Spinal cord (tissue), 10 donors: ENCODE measurements at places on chromosomes 6 and 20. TPM values are rescaled to one million over a fixed set of nuclear protein-coding genes. Genes with fewer than 3 reads are reported as not detected.

DNA sequence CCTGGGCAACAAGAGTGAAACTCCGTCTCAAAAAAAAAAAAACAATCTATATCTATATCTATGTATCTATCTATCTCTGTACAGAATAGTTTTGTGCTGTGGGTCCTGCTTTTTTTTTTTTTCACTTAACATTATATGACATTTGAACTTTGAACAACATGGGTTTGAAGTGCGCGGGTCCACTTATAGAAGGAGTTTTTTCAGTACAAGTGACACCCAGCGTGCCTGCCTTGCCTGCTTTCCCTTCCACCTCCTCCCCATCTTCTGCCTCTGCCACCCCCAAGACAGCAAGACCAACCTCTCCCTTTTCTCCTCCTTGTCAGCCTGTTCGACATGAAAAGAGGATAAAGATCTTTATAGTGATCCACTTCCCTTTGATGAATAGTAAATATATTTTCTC is 102.2 kb upstream of the KCNG1 start:
- no peak for DNase-seq

- DNase-seq = no peak
Measured at GRCh38 chr20:57408536-57409233, 17.5 kb downstream of the RBM38 start.

DNA sequence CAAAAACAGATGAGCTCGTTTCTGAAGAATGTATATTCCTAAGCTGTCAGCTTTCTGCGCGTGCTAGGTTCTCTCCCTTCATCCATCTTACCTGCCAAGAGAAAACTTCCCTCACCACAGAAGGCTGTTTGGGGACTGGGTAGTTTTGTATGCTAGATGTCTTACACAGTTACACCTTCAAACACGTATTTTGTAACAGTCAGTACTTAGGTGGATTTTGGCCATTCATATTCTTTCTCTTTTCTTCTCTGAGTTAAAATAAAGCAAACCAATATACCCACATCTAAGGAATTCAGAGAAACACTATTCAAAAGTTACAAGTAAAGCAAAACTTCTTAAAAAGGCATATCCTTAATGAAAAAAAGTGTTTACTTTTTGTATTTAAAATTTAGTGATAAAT is 35.6 kb upstream of the PRDM1 start:
- DNase-seq = no peak

GRCh38 chr6:128517124-128517523 is 3.3 kb downstream of the PTPRK start:
- DNase-seq = no peak

The EBF4 gene
- 17.4 TPM for total RNA-seq

The TPD52L2 gene
- total RNA-seq = 58.1 TPM

DNA sequence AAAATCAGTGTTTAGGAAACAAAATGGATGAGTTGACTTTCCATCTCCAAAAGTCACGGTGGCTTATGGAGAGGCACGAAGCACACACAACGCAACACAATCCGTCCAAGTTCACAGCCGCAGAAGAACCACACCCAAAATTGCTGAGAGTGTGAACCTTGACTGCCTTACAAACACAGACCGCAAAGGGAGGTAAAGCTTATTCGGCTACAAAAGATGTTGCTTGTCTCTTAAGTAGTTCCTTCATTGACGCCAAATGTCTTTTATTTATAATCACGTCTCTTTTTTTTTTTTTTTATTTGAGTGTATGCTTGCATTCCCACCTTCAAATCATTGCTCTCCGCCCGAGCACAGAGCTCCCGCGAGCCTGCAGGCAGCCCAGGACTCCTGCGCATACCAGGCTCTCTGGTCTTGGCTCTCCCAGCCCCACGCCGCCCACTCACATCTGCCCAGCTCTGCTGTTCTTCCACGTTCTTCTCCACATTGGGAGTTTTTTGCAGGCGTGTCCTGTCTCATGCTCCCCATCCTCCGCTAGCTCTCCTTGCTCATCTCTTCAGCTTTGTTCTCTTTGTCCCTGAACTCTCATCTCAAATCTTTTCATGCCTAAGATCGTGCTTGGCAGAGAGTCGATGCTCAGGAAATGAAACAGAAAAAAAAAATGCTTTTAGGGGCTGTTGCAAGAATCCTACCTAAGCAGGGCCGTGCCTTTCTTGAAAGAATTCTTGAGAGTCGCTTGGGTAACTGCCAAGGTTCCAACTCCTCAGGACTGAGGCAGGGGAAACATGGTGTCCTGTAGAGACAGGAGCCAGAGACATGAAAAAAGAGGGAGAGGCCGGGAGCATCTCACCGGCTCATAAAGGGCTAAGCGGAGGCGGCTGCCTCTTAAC is 25.8 kb downstream of the LY86 start:
- DNase-seq = no peak
